ENCODE measurements at places on chromosomes 5 and 9.

DNA sequence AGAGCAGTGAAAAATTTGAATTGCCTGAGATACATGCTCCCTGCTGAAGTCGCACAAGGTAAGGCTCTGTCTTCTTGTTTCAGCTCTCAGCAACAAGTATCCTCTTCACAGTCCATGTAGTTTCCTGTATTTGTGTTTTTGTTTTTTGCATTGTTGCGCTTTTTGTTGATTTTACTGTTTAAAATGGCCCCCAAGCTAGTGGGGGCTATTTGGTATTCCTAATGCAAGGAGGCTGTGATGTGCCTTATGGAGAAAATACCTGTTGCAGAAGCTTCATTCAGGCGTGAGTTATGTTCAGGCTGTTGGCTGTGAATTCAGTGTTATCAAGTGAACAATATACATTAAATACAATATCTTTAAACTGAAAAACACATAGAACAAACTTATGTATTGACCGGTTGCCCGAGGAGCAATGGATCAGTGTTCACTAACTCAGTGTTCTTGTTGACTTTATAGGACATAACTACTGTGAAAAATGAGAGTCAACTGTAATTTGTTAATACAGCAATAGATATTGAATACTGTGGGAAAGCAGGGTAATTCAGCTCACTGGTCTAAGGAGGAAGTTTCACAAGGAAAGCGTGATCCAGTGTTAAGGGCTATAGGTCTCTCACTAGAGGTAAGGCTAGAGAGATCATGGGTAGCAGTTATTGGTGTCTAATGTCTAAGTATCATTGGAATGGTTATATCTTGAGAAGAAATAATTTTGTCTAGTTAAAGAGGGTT, 150.5 kb downstream of the GCNT1 start:
- no peak for DNase-seq

DNA sequence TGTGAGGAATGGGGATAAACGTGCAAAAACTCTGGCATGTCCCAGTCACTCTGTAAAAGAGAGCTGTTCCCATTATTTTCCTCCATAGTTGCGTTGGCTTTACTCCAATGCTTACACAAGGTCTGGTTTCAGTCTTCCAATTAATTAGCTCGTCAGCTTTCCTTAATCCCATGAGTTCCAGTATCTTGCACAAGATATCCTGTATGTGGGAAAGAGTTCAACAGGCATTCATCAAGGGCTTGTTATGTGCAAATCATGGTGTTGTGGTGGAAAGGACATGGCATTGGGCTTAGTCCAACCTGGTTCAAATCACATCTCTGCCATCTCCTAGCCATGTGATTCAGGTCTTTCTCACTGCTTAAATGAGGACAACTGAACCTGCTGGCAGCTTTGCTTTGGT, 77.5 kb upstream of the PANK3 start:
- no peak for DNase-seq

- no peak for DNase-seq
Observed at GRCh38 chr5:149153751-149154610, 12.7 kb downstream of the ABLIM3 start.

DNA sequence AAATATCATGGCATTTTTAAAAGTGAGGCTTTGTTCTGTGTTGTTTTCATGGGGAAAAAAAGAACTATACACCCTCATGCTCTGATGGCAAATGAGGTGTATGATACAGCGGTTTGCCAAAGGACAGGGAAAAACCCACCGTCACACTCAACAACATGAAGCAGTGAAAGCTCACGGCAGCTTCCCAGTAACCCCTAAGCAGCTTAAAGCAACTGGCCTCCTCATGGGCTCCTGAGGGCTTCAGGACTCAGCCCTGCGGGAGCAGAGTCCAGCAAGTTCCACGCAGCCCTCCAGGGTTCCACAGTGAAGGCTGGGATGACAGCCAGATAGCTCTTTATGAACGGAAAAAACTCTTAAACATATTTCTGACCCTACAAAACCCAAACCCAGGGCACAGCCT, 12.9 kb downstream of the BARHL1 start:
- DNase-seq, result no peak

DNA sequence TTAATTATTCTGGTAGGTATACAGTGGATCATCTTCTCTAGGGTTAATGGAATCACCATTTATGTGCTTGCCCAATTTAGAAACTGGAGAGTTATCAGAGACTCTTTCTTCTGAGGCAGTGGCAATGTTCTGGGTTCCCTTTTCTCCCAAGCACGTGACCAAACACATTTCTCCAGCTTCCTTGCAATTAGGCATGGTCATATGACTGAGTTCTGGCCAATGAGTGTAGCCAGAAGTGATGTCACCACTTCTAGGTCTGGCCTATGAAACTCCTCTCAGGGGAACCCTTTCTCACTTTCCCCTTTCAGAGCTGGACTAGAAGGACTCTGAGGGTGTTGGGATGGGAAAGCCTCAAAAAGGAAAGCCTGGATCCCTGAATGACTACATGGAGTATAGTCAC, 172.0 kb downstream of the NSG2 start:
- DNase-seq, result no peak

DNA sequence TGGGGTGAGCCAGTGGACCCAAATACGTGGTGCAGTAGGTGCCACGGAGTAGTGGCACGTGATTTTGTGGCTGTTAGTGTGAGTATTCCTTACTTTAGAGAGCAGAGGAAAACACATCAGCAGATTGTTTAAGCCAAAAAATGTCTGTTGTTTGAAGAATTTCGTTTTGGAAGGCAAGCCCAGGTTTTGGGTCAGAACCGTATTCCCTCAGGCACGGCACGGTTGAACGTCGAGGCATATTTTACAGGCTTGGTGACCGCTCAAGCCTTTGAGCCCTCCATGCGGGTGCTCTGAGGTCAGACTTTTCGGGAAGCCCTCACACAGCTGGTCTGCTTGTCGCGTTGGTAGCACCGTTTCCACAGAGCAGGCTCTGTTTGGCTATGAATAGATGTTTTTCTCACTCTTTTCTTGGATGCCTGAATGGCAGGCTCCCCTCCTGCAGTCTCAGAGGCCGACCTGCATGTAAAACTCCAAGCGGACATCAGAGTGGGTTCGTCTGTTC, 27.2 kb downstream of the NEK6 start:
- no peak for DNase-seq

- DNase-seq, result peak; percentile 77
Observed at GRCh38 chr5:25489834-25490538, 845.2 kb upstream of the CDH10 start.

GRCh38 chr9:137341227-137341626, 39.2 kb upstream of the NRARP start:
- no peak for DNase-seq

DNA sequence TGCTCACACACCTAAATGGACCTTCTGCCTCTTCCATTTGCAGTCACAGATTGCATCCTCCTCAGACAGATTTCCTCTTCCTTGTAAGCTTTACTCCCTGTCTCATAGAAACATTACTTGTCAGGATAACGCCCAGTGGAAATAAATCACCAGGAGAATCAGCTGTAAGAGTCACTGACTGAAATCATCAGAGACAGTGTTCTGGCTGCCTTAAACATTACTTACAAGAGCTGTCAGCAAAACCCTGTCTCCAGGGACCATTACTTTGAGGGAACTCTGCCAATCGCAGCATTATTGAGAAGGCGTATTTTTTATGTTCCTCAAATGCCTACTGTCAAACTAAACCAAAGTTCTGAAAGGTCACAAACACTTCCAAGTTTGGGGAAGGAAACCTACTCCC, 5.9 kb downstream of the DPYSL3 start:
- DNase-seq, result no peak

DNA sequence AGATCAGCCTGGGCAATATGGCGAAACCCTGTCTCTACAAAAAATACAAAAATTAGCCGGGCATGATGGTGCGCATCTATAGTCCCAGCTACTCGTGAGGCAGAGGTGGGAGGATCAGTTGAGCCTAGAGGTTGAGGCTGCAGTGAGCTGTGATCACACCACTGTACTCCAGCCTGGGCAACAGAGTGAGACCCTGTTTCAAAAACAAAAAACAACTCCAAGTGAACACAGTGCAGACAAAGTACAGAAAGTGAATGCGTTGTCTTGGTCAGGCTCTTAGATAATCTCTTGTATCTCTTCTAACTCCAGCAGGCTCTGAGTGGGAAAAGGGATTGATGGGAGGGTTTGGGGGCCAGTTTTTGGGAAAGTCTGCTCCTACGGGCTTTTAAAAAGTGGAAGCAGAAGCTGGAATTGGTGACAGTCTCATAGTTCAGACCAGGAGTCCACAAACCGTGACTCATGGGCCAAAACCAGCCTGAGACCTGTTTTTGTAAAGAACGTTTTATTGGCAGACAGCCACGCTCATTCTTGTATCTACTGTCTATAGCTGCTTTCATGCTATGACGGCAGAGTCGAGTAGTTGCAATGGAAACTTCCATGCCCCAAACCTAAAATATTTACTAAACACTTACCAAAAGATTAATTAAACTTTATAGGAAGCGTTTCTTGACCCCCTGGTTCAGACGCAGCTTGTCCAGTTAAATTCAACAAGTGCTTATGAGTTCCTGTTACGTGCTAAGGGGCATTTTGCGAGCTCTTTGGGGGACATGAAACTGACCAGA, 32.9 kb downstream of the NDST1 start:
- DNase-seq, result no peak

DNA sequence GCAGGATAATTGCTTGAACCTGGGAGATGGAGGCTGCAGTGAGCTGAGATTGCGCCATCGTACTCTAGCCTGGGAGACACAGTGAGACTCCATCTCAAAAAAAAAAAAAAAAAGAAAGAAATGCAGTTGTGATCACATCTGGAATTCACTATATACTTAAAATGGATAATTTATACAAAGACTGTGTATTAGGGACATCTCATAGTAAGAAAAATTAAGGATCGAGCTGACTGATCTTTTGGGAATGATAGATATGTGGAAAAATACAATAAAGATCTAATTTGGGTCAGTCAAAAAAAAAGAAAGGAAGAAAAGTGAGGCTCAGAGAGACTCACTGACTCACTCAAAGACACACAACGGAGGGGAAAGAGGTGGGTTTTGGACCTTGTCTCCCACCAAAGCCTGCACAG, 73.2 kb upstream of the STXBP1 start:
- no peak for DNase-seq

- peak; percentile 73 for DNase-seq
Observed at GRCh38 chr5:34655354-34655991, 655 bp upstream of the RAI14 start.

GRCh38 chr9:8338767-8339510, 539.4 kb upstream of the DMAC1 start:
- no peak for DNase-seq

DNA sequence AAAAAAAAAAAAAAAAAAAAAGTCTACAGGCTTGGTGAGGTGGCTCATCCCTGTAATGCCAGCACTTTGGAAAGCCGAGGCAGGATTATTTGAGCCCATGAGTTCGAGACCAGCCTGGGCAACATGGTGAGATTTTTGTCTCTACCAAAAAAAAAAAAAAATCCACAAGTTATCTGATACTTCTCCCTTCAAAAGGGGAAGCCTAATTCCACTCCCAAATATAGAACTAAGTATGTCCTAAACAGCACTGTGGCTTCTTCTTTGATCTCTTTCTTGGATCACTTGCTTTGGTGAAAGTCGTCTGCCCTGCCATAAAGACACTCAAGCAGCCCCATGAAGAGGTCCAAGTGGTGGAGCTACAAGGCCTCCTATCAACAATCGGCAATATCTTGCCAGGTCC, 18.8 kb upstream of the STING1 start:
- DNase-seq, result no peak

DNA sequence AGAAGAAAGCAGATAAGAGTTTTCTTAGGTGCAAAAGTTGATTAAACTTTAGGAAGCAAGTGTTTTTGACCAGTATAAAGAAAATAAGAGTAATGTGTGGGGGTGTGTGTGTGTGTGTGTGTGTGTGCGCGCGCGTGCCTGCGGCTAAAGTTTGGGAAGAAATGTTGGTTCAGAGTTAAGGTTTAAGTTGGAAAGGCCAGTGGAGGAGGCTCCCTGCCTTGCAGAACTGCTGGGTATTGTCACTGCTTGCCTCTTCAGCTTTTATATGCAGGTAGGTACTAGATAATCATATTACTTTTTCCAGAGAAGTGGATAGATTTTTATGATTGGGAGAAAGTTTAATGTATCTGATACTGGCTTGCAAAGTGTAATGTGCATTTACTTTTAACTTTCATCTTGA, 2.0 kb downstream of the PIK3R1 start:
- no peak for DNase-seq

GRCh38 chr5:106415541-106415940, 1255.2 kb downstream of the EFNA5 start:
- DNase-seq, result peak; percentile 66

DNA sequence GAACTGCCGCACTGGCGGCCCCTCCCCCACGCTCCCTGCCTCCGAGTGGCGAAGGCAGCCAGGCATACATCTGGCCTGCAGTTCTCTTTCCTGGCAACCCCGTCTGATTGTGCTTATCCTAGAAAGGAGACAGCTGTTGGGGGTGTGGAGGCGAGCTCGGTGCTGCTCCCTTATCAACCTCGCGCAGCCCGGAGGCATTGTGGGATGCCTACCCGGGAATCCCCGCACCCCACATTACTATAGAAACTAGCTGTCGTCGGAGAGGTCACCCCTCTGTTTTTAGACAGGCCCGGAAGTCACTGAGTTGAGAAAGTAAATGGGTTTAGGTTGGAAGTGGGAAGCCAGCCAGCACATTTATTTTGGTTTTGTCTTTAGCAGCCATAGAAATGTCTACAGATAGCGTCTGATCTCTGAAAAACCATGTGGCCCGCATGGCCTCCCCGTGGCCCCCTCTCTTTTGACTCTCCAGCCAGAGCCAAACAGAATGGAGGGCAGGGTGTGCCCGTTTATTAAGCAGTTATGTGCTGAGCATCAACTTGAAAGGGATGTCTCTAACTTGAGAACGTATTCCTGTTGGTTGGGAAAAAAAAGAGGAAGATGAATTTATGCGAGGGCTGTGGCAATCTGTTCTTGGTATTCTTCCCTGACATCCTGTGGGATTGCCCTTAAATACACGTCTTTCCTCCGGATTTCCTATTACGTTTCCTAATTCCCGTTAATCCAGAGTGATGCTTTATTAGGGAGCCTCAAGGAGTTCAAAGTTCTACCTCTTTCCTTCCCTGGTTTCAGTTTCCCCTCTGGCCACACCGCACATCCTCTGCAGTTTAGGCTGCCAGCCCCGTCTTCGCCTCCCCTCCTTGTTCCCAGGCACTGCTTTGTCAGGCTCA, 3.9 kb downstream of the STC2 start:
- no peak for DNase-seq

DNA sequence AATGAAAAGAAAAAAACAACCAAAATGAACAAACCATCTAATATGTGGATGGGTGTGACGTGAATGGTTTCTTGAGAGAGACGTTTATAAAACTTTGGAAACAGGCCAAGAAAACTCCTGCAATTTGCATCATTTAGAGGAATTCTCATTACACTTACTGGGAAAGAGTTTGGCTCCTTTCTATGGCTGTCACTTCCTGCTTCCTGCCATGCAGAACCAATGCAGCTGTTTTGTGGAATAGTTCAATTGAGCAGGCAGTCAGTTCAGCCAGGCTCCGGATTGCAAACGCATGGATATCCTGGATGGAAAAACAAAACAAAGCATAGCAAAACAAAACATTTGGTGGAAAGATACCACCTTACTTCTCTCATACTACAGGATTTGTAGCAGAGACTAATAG, 36.6 kb downstream of the FAM114A2 start:
- no peak for DNase-seq

- DNase-seq, result no peak
Observed at GRCh38 chr9:24035816-24036215, 209.8 kb upstream of the ELAVL2 start.

Data from PC-9 (cell line).